Activated CD8-positive, alpha-beta memory T cell treated with anti-CD3 and anti-CD28 coated beads, Interleukin-2, amount 50 U/mL, for 4 hours (primary cell): ENCODE measurements at places on chromosomes 12 and 14.

GRCh38 chr12:7122811-7123769, 5.6 kb downstream of the RBP5 start:
- no peak for DNase-seq

DNA sequence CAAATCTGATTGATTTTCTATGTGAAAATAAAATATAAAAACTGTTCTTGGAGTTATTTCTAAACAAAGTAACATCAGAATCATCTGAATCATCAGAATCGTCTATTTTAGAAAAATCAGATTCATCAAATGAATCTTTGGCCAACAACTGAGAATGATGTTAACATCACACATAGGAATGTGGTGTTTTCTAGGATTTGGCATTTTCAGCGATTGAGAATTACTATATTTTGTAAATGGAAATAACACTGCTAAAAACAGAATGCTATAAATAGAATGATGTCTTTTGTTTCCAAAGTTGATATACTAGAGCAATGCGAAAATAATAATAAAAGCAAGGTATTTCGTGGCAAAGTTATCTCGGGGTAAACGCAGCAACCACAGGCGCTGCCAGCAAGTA, 73.9 kb upstream of the EVL start:
- no peak for DNase-seq

GRCh38 chr12:6206327-6206726, 6.1 kb downstream of the CD9 start:
- DNase-seq, result no peak

DNA sequence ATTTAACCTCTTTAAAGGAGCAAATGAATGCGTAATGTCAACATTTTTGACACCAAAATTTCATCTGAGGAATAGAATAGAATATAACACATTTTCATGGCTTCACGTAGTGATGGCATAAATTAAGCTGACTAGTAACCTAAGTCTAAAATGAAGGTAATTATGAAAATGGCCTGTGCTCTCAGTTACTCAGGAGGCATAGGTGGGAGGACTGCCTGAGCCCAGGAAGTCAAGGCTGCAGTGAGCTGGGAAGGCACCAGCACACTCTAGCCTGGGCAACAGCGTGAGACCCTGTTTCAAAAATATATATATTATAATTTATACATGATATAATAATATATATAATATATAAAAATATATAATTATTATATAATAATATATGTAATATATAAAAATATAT, 383.2 kb upstream of the ATP2B1 start:
- no peak for DNase-seq

- DNase-seq, result no peak
These were observed 249.5 kb downstream of the SLC16A7 start for GRCh38 chr12:59845293-59845692.

DNA sequence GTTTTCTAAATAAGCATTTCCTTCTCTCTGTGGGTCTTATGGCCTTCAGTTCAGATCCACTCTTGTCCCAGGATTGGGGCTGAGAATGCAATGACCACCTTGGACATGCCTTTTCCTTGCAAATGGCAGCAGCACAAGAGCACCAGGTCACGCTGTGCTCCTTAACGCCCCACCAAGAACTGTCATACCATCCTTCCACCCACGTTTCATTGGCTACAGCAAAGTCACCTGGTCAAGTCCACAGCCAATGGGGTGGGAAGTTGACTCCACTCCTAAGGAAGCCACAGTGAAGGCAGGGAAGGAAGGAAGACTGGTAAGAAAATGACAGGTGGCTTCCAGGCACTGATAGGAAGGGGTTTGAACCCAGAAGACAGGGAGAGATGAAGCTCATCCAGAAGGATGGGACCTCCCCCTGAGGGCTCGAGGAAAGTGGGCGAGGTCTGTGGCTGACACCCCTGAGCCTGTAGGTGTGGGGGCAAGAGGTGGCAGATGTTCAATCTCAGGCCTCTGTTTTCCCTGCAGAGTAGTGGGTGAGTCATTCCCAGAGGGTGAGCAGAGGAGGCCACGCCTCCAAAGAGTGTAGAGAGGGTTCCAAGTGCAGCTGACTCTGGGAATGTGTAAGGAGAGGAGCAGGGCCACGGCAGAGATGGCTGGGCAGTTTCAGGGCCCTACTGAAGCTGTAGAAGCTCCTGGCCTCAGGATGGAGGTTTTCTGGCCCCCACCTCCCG, 113.5 kb upstream of the VRK1 start:
- DNase-seq, result no peak

- DNase-seq, result no peak
These were observed 4.9 kb upstream of the HEBP1 start for GRCh38 chr12:13004986-13005385.

- DNase-seq, result no peak
These were observed 34.6 kb upstream of the TMX1 start for GRCh38 chr14:51205486-51205885.

GRCh38 chr12:42322567-42322966, 3.3 kb downstream of the ZCRB1 start:
- no peak for DNase-seq

DNA sequence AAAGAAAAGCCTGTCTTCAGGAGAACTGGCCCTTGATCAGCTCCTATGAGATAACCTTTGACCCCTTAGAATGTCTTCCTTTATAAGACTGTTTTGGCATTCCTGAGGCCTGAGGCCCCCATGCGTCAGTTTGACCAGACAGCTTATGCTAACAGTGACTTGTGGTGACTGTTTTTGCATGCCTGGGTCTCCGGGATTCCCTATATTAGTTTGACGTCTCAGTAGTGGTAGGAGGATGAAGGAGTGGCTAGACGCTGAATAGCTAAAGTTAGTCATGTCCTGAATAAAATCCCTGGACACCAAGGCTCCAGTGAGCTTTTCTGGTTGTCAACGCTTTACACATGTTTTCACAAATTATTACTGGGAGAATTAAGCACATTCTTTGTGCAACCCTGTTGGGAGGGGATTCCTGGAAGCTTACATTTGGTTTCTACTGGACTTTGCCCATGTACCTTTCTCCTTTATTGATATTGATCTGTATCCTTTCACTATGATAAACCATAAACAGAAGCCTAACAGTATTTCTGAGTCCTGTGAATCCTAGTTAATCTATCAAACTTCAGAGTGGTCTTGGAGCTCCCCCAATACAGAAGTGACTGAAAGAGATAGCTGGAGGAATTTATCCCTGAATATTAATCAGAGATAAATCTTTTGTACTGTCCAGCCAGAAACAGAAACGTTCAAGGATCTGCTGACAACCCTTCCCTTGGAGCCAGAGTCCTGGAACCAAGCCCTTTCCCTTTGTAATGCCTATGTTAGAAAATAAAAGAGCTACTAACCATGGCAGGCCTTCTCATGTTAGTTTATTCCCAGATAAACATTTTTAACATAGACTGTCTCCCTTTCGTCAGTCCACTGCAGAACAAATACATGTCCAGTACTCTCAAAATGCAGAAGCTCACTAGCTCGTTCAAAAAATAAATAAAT, 479.2 kb downstream of the RPS29 start:
- no peak for DNase-seq

GRCh38 chr12:115697340-115697739, 580.2 kb downstream of the MED13L start:
- DNase-seq, result no peak

DNA sequence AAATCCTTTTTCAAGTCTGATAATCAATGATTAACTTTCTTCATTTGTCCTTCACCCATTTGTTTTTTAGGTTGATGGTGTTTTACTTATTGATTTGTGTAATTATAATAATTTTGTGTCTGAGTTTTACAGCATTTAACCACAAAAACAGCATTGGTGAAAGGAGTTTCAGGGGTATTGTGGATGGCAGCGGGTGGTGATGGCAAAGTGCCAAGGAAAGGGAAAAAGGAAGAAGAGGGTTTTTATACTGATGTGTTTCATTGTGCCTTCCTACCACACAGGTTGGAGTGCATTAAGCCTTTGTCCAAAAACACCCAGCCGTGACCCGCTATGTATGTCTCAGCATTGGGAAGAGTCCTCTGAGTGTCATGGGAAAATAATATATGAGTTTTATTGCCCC, 150.3 kb downstream of the DAD1 start:
- no peak for DNase-seq

DNA sequence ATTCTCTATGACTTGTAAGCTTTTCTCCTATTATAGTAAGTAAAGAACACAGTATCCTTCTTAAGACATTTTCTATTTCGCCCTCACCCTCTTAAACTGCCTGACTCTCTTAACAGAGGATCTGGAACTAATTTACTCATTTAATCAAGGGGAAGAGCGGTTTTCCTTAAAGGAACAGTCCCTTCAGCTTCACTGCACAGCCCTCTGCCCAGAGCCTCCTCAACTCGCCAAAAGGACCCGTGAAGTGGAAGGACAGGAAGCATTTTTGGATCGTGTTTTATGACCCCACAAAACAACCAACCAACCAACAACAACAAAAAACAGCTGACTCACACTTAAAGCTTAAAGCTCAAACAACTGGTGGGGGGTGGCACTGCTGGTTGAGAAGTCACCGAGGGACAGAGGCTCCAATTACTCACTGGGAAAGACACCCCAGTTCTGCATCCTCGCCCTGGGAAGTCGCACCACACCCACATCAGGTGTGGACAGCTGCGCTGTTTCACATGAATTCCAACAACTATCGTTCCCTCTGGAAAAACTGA, 35.7 kb downstream of the NID2 start:
- DNase-seq, result no peak

- DNase-seq, result no peak
These were observed 18.5 kb upstream of the CD9 start for GRCh38 chr12:6181583-6182278.

DNA sequence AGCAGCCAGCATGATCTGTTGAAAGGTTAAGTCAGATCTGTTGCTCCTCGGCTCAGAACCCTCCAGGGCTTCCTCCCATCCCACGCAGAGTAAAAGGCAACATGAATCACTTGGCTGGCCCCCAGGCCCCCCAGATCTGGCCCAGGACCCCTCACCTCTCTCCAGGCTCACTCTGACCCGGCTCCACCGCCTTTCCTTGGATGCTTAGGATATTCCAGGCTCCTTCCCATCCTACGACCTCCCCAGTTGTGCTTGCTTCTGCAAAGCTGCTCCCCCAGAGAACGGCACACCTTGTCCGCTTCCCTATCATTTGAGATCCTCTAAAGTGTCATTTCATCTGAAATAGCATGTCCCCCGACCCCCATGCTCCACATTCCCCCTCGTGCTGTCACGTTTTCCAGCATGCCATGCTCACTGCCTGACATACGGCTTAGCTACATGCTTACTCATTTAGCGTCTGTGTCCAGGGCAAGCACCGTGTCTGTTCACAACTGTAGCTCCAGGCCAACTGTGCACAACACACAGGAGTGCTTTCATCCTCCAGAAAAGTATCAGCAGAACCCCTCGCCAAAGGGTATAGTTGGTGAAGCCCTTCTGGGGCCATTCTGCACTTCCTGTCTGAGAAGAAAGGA, 33.6 kb upstream of the BDKRB2 start:
- DNase-seq, result no peak

DNA sequence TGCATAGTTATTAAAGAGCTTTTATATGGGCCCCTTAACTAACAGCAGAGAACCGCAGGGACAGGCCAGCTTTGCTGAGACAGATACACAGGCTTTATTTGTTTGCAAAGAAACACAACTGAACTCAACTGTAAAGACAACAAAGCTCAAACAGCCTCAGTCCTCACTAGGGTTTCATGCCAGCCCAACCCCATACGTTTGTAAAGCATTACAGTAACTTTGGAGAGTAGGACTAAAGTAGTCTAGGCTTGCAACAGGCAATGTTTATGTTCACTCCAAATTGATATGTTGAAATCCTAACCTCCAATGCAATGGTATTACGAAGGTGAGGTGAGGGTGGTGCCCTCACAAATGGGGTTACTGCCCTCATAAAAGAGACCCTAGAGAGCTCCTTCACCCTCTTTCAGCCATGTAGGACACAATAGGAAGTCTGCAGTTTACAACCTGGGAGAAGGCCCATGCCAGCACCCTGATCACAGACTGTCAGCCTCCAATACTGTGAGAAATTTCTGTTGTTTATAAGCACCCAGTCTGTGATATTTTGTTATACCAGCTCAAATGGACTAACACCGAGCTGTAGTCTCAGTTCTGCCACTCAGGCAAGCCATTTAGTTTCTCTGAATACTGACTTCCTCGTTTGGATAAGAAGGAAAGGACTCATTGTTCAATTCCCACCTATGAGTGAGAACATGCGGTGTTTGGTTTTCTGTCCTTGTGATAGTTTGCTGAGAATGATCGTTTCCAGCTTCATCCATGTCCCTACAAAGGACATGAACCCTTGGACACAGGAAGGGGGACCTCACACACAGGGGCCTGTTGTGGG, 35.2 kb downstream of the PPM1H start:
- DNase-seq, result no peak

GRCh38 chr12:128792398-128792797, 31.4 kb downstream of the SLC15A4 start:
- DNase-seq, result no peak

GRCh38 chr14:24368562-24369252, 723 bp downstream of the NFATC4 start:
- DNase-seq, result peak; percentile 45

GRCh38 chr12:24138041-24138440, 188.6 kb upstream of the SOX5 start:
- no peak for DNase-seq

GRCh38 chr12:123923927-123924326, 48.7 kb downstream of the CCDC92 start:
- DNase-seq, result no peak

DNA sequence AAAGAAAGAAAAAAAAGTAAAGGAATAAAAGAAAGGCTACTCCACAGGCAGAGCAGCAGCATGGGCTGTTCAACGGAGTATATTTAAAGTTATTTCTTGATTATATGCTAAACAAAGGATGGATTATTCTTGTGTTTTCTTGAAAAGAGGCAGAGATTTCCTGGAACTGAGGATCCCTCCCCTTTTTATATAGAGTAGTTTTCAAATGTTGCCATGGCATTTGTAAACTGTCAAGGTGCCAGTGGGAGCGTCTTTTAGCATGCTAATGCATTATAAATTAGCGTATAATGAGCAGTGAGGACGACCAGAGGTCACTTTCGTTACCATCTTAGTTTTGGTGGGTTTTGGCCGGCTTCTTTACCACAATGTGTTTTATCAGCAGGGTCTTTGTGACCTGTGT, 383.0 kb downstream of the PCNX1 start:
- no peak for DNase-seq

GRCh38 chr12:113070117-113070906, 13.8 kb downstream of the DTX1 start:
- DNase-seq, result peak; percentile 25

- DNase-seq, result no peak
These were observed 85.3 kb downstream of the SAMD4A start for GRCh38 chr14:54652188-54652587.

- no peak for DNase-seq
These were observed 88.8 kb downstream of the GALNT8 start for GRCh38 chr12:4809013-4809448.

DNA sequence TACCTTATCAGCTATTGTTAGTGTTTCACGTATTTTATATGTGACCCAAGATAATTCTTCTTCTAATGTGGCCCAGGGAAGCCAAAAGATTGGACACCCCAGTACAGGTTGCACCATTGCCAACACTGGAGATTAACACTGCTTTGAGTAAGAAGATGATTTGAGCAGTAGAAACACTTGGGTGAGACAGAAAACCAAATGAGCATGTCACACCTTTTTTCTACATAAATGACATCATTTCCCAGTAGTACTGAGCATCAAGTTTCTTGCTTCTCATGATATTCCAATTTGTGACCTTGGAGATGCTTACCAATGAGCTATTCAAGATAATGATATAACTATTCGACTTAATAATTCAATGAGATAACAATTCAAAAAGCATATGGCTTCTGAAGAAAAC, 140.0 kb downstream of the LLPH start:
- DNase-seq, result no peak
